AG04450 (cell line): ENCODE measurements at places on chromosomes 7 and 10.

- no peak for DNase-seq
Observed at GRCh38 chr10:30079408-30079807, 20.0 kb upstream of the JCAD start.

DNA sequence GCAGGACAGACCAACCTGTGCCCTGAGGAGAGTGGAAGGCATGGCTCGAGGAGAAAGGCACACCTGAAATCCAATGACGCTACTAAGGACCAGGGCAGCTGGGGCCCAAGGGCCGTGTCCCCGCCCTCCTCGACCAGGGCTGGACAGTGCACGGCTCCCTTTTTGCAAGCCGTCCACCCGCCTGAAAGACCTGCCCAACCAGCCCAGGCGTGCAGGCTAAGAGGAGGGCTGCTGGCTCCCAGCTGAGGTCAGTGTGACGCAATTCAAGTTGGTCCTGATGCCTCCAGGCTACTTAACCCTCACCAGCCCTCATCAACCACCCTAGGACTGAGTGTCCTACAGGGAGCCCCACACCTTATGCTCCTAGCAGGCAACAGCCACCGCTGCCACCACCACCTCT is 69.3 kb downstream of the DLG5 start:
- DNase-seq: no peak

DNA sequence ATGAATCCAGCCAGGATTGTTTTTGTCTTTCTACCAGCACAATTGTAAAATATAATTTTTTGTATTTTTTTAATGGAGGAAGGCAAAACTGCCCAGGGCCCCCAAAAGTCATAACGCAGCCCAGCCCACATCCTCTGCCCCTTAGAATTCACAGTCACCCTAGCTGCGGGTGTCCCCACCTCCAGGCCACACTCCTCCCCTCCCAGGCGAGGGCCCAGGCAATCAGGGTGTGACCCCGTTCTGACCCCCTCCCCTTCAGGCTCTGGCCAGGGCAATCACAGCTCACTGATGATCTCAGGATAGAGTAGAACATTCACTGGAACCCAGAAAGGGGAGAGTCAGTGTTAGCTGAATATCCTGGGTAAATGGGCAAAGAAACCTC is 92.0 kb upstream of the MACROH2A2 start:
- no peak for DNase-seq

DNA sequence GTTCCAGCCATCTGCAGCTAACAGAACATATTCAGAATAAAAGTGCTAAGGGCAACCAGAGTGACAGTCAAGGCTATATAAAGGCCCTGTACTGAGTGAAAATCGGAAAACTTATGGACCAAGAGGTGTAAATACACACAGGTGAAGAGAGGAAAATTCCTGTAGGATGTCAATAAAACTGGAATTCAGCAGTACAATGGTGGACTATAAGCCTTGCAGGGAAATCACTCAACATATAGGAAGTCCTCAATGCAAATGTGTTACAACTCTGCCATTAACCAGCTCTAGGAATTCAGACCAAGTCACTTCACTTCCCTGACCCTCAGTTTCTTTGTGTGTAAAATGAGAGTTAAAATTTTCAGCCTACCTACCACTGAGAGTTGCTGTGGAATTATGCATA is 7.7 kb downstream of the USP6NL start:
- DNase-seq: no peak

DNA sequence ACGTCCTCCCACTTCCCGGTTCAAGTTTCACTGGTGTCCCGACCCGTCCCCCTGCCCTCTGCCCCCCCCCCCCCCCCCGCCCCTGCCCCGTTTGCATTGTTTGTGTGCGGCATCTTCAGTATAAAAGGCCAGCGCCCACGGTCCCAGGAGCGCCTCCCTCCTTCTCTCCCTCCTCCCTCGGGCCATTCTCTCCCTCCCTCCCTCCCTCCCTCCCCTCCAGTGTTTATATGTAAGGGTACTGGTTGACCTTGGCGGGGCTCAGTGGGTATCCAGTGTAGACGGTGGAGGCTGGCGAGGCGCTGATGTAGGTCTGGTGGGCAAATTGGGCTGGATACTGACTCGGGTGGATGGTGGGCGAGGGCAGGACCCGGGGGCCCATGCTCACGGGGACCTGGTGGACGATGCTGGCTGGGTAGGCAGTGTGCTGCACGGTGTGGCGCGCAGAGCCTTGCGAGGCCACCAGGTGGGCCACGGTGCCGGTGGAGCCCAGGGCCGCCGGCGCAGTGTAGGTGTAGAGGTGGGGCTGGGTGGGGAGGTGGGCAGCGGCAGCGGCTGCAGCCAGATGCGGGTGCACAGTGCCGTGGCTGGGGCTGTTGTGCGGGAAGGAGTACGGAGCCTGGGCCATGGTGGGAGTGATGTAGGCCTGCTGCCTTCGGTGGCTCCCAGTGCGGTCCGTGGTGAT is 49.4 kb downstream of the CLEC2L start:
- DNase-seq: no peak

DNA sequence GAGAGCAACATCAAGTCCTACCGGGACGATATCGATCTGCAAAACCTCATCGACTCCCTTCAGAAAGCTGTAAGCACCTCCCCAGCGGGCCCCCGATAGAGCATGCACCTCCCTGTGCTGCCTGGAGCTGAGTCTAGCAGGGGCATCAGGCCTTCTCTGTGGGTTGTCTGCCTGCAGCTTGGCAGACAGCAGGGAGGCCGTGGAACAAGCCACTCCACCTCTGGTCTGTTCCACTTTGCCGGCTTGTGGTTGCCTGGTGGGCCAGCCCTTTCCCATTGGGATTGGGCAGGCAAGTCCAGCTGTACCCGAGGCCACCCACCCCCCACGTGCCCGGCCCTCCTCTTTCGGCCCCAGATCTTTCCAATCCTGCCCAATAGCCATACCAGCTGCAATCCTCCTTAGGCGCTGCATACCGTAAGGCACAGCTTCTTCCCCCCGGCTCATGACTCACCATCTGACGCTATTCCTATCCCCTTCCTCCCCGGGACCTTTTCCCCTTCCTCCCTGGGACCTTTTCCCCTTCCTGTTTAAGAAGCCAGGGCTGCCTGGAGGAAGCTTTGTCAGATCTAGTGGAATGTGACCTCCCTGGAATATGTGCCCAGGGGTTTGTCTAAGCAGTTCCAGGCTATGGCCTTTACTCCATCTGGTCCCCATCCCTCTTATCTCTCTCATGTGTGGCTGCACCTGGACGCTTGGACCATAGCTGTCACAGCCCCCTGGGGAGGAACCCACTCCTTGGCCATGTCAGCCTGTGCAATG is 28.1 kb upstream of the SH2D4B start:
- peak; percentile 29 for DNase-seq

- no peak for DNase-seq
Observed at GRCh38 chr10:52558090-52558489, 214.5 kb downstream of the MBL2 start.

DNA sequence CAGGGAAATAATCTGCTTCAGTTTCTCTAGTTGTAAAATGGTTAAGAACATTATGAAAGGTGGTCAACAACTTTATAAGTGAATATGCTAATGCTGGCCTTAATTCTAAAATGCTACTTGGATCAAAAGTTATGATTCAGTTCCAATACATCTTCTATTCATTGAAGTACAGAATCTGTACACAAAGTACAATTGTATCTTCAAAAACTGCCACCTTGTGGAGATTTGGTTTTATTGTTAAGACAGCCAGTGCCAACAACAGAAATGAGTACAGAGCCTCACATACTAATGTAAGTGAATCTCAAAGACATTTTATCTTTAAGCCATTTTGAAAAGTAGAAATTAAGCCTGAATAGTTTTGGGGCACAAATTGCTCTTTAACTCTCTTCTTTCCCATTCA is 194.0 kb downstream of the CFTR start:
- no peak for DNase-seq

GRCh38 chr10:62687230-62687748 is 117.2 kb upstream of the ADO start:
- DNase-seq: no peak

DNA sequence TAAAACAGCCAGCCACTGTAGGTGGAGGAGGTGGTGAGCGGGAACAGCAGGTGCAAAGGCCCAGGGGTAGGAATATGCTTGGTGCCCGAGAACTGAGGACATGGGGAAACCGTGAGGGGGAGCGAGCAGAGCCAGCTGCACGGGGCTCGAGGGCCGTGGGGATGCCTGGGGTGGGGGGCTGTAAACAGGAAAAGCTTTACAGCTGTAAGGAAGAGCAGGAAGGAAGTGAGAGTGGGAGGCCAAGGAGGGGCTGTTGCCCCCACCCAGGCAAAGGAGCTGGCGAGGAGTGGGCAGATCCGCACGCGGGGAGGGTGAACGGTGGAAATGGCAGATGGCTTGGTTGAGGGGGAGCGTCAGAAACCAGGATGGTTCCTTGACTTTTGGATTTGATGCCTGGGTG is 34.4 kb downstream of the ZMIZ1 start:
- no peak for DNase-seq

GRCh38 chr7:125871431-125871830 is 941.8 kb upstream of the POT1 start:
- DNase-seq: no peak

DNA sequence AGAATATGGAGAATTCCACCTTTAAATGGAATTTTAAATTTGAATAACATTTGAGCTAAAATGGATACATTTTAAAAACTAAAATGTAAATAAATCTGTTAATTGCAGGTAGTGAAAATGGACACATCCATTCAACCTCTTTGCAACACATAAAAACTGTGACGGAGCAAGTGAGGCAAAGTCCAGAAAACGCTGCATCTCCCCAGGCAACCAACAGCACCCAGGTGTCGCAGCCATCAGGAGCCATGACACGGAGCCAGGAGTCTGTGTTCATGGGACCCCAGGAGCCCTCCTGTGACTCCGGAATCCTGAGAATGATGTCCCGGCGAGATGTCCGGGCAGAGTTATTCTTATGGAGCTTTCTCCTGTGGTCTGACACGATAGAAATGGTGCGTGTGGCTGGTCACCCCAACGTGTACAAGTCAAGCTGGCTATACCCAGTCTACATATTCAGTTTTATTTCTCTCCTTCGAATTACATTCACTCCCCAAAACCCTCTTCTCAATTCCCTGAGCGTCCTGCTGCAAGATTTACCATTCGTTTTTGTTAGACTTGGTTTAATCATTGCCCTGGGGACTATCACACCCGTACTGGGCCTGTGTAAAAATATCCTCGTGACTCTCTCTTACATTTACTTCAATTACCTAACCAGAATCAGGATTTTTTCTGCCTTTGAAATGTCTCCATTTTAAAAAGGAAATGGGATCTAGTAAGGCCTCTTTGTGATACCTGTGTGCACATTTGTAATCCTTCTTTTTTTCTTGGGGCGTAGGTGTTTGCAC is 13.1 kb upstream of the MRC1 start:
- no peak for DNase-seq

DNA sequence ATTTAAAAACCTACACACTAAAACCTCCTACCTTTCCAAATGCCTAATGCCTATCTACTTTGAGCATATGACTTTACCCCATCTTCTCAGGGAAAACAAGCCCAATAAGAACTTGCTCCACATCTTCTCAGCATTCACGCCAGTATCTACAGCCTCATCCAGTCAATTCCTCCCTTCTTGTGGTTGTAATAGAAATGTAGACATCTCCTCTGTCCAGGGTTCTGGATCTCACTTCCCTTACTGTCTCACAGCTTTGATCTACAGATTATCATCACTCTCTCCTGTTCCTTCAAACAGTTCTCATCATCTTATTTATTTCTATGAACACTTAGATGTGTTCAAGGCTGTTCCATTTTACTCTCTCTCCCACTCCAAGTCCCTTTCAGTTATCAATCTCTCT is 70.4 kb upstream of the NOBOX start:
- no peak for DNase-seq

GRCh38 chr7:43612599-43613589 is 30.0 kb downstream of the STK17A start:
- DNase-seq: peak; percentile 7

- no peak for DNase-seq
Observed at GRCh38 chr7:50783801-50784507, 1.3 kb upstream of the GRB10 start.

- DNase-seq: no peak
Observed at GRCh38 chr10:72096115-72097000, 8.0 kb upstream of the SPOCK2 start.

DNA sequence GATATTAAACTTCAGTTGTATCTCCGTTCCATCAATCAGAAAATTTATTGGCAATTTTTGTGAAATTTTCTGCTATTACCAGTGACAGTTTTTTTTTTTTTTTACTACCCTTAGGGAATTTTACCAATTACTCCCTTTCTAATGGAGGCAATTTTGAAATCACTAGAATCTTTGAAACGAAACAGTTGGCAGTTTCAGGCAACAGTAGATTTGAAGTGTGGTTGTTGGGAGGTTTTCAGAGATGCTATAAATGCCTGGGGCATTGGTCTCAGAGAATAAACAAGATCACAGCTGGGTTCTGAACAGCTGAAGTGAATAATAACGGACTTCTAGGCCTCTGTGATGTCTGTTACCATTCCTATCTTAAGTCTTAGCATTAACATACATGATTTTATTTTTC is 535.9 kb upstream of the POT1 start:
- DNase-seq: no peak

- no peak for DNase-seq
Observed at GRCh38 chr10:112631501-112632400, 184.7 kb downstream of the VTI1A start.

- no peak for DNase-seq
Observed at GRCh38 chr10:25615926-25616325, 318.1 kb upstream of the MYO3A start.

DNA sequence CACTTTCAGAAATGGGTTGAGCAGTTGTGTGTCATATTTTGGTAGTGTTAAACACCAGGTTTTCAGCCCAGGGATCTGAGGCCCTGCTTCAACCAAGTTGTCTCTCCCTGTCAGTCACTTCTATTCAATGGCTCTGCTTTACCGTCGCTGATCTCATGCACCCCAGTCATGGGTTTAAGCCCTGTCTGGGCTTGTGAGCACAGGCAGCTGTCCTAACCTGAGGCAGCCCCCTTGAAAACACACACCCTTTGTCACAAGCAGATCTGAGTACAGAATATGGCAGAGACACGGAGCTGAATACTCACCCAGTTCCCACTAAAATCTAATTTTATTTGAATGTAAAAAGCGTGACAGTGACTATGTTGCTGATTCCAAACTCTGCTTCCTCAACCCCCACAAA is 110.6 kb upstream of the GLI3 start:
- DNase-seq: no peak

GRCh38 chr7:101239191-101239950 is 1.8 kb upstream of the CLDN15 start:
- no peak for DNase-seq

- DNase-seq: no peak
Observed at GRCh38 chr10:55629793-55630490, 731.1 kb downstream of the ZWINT start.

- DNase-seq: no peak
Observed at GRCh38 chr7:77464589-77464988, 48.4 kb upstream of the GSAP start.

- DNase-seq: peak; percentile 67
Observed at GRCh38 chr7:17651863-17652385, 288.4 kb downstream of the SNX13 start.
